ENCODE measurements at places on chromosomes 2 and 18. TPM values are rescaled to one million over a fixed set of nuclear protein-coding genes. Genes with fewer than 3 reads are reported as not detected.

GRCh38 chr2:10706033-10706432 lies 15.4 kb upstream of the ATP6V1C2 start:
- H3K4me3 ChIP-seq = no peak overlapping the region
- H3K4me1 ChIP-seq = no peaks in the 10 kb centered on the region
- H3K27ac ChIP-seq = no peak overlapping the region
- no peak for DNase-seq
- peaks cover 18% of the 10 kb centered on the region for H3K27me3 ChIP-seq
- no peaks in the 10 kb centered on the region for H3K36me3 ChIP-seq

Gene FAM110C
- 0.72 TPM for total RNA-seq

Gene CREG2
- total RNA-seq = not detected

DNA sequence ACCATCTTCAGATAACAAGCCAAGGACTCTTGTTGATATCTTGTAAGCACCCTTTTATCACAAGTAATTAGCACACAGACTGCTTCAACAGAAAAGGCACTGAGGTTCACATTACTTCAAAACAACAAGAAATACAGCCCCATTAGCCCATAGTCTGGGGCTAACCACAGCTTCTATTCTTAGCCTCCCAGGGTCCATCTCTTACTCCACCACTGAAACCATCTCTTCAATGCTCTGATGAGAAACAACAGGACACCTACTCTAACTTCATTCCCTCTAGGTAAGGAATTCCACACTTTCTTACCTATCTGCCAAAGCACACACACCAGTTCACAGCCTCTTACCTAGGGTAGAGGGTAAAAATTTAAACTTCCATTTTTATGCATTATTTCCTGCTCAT lies 26.4 kb upstream of the CYTIP start:
- peaks cover 8% of the 10 kb centered on the region for H3K36me3 ChIP-seq
- H3K4me3 ChIP-seq = peak overlapping the region; percentile 77
- no peak for DNase-seq
- H3K27ac ChIP-seq = peak overlapping the region; percentile 92
- peaks cover 100% of the 10 kb centered on the region for H3K4me1 ChIP-seq
- H3K27me3 ChIP-seq = no peaks in the 10 kb centered on the region

DNA sequence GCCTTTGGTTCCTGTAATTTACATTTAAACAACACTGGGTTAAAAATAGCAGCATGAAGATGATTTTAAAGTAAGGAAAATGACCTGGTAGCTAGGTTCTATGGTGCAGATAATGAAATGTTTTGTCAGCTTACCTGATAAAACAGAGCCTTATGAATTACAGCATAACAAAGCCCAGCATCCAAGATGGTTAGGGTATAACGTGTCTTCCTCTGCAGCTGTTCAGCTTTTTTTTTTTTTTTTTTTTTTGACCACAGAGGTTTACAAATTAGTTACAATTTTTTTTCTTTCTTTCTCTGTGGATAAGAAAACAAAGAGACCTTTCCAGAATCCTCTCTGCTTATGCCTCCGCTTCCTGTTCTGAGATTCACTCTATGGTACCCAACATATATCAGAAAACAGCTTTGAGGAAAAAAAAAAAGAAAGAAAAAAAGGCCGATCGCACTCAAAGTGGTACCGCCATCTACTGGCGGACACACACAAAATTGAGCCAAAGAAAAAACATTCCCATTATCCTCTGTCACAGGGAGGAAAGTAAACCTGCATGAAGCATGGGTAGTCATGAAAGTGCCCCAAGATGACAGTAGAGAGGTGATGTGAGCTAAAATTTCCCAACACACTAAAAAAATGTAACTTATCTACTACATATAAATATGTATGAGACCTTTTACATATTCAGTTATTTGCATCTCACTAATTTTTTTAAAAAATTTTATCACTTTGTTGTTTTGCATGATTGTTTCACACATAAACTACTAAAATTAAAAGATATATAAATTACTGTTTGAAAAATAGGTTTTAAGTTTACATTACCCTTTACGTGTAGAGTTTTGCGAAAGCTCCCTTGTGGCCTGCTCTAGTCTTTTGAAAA lies at the start of gene SCN3A:
Gene SCN3A, minus strand, starts transcription at position 362 of the 871 bp plus-strand sequence. CDS start 27,656 bp downstream, outside the sequence.
- peak; percentile 4 for DNase-seq
- H3K27ac ChIP-seq = no peak within 1 kb of the TSS
- no peaks in the 10 kb centered on the region for H3K36me3 ChIP-seq
- H3K27me3 ChIP-seq = no peaks in the 10 kb centered on the region

DNA sequence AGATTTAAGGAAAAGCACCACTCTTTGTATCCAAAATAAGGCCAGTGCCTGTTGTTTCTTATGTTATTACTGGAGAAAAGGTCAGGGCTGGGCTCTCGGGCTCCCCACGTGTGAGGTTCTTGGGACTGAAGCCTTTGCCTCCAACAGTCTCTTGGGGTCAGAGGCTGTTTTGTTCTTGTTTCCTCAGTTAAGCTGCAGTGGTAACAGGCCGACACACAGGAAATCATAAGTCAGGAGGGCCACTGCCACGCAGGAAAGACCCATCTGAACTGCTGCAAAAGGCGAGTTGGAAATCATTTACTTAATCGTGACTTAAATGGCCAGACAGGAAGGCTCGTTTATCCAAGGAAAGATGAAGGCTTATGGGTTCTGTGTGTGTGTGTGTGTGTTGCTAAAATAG lies 30.3 kb upstream of the IL37 start:
- DNase-seq = no peak
- no peaks in the 10 kb centered on the region for H3K36me3 ChIP-seq
- peaks cover 36% of the 10 kb centered on the region for H3K4me1 ChIP-seq
- H3K27ac ChIP-seq = peak overlapping the region; percentile 4
